ENCODE measurements at places on chromosomes 6 and 20.

DNA sequence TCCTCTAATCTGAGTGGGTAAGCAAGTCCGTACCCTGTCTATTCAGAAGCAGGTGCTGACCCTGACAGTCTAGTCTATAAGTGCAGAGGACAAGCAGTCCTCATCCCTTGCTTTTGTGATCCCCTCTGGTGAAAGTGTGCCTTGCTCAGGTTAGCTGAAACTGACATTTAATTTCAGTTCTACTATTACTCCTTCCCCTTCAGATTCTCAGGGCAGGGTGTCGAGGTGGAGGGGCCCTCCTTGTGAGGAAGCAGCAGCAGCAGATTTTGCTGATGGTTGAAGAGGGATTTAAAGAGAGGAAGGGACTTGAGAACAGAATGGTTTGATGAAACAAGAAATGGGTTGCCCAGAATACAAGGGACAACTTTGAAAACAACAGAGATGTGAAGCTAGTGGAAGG is 309.3 kb downstream of the CLIC5 start:
- DNase-seq: no peak

- DNase-seq: no peak
Observed at GRCh38 chr6:136963259-136963658, 41.2 kb downstream of the SLC35D3 start.

DNA sequence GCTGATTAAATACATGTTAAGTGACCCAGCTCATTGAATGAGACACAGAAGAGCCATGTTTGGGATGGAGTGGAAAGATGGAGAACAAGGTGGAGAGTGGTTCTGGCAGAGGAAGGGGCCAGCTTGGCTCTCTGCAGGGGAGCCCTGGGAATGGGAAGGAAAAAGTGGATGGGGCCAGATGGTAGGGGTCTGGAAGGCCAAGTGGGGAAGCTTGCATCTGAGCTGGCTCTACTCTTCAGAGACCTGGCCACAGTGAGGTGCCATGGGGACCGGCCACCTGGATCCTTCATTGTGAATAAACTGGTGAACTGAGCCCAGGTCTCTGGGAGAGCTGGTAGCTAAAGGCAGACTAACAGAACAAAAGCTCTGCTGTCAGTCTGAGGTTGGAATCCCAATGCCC is 48.9 kb upstream of the SIRPA start:
- no peak for DNase-seq

DNA sequence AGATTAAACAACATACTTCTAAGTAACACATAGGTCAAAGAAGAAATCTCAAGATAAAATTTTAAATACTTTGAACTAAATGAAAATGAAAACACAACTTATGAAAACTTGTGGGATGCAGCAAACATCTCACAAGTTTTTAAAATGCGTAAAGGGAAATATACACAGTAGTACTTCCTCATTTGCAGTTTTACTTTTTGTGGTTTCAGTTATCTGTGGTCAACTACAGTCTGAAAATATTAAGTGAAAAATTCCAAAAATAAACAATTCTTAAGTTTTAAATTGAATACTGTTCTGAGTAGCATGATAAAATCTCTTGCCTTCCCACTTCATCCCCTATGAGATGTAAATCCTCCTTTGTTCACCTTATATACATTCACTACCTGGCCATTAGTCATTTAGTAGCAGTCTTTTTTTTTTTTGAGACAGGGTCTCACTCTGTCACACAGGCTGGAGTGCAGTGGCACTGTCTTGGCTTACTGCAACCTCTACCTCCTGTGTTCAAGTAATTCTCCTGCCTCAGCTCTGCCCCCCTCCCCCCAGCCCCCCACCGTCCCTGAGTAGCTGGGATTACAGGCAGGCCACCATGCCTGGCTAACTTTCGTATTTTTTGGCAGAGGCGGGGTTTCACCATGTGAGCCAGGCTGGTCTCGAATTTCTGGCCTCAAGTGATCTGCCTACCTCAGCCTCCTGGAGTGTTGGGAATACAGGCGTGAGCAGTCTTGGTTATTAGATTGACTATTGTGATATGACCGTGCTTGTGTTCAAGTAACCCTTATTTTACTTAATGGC is 154.6 kb upstream of the AHI1 start:
- no peak for DNase-seq

DNA sequence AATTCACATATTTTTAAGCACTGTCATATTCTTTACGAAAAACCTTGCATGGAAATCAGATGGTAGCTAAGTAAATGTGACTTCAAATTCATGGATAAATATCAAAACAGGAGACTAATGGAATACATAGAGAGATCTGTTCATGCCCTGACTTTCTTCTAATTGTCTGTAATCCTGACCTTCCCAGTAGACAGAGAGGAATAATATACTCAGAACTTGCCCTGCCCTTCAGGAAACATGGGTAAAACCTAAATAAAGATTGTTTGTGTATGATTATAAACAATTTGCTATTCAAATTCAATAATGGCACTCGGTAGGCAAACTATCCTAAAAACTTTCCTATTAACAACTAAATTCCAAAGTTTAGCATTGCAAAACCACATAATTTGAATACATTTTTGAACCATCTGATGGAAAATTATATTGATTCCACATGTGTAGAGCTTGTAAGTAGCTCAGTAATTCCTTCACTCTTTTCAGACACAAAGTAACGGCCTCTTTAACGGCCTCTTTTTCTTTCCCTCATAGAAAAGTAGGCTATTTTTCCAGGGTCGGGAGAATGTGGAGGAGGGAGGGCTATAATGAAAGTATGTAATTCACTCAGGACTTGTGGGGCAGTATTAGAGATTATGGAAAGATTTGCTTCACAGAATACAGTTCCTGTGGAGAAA is 227.6 kb downstream of the ALDH8A1 start:
- DNase-seq: no peak

DNA sequence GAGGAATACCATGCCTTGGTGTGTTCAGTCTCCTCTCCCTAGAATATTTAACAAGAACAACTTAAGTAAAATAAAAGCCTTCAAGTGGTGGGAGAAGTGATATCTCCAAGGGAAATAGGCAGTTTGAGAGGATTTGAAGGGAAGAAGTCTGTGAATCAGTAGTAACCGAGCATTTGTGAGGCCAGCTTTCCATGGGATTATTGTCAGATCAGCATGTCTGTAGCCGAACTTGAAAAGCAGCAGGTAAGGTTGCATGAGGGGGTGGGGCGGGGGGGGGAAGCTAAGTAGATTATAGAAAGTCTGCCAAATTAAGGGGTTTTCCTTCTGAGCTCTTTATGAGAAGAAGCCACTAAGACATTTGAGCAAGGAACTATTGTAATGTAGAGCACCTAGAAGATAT is 92.6 kb downstream of the GRIK2 start:
- no peak for DNase-seq

GRCh38 chr6:153108315-153108714 is 22.8 kb downstream of the RGS17 start:
- no peak for DNase-seq

DNA sequence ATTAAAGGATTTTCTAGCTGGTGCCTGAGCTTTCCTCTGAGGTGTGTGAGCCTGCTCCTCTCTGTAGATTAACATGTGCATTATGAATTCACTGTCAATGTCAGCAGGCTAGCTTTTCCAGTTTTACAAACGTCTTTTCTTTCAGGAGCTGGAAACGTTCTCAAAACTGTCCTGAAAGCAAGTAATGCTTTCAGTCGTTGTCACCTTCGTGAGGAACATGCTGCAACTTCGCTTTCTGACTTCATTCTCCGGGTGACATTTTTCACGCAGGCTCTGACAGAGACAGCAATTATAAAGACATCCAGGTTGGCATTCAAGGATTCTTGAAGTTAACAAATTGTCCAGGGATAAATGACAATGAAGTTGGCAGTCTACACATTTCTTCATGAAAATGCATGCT is 671.5 kb downstream of the DHX35 start:
- DNase-seq: no peak

DNA sequence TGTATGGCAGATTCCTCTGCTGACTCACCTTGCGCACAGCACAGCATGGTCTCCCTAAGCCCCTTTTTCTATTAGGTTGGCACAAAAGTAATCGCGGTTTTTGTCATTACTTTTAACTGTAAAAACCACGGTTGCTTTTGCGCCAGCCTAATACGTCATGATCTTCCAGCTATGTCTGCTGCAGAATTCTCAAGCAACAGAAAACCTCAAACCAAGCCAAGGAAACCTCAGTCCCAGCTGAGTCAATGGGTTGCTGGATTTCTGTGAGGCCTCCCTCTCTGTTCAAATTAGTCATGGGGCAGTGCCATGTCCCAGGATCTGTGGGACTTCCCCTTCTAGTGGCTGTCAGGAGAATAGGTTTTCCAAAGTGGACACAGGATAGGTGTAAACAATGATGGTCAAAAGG is 15.7 kb upstream of the ENPP1 start:
- DNase-seq: no peak

GRCh38 chr6:18978337-18979128 is 591.4 kb downstream of the RNF144B start:
- DNase-seq: no peak

DNA sequence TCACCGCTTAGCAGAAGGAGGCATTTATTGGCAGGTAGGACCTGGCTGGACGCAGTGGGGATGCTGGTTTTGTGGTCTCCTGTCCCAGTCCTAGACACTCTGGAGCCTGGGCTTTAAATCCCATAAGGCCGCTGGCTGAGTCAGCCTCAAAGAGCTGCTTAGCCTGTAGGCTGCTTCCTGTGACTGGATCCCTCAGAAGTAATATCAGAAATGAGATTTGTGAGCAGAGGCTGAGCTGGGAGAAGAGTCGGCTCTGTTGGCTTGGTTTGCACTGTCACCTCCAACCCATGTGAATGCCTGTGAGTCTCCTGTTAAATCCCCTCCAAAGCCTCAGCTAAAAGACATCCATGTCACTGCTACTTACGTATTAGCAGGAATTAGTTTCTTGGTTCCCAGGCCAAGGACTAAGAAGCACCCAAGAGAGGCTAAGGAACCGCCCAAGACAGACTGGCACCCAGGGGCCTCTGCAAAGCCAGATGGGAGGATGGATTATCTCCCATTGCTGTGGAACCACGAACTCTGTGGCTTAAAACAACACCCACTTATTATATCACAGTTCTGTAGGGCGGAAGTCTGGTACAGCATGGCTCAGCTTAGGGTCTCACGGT is 289.4 kb downstream of the CDC5L start:
- DNase-seq: no peak

DNA sequence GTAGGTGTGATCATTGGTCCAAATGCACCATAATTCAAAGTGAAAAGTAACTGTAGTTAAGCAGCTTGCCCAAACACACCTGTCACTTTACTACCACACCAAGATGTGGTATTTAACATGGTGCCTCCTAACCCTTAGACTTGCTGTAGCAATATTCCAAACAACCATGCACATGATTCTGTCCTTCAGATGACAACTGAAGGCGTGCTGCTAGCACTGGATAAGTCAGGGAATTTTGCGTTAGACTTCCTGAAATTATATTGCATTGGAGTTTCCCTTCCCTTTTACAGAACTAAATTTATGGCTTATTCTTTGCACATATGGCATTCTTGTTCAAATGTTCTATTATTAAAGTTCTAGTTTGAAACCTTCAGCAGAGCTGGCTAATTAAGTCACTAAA is 106.2 kb downstream of the ARHGAP18 start:
- DNase-seq: no peak

DNA sequence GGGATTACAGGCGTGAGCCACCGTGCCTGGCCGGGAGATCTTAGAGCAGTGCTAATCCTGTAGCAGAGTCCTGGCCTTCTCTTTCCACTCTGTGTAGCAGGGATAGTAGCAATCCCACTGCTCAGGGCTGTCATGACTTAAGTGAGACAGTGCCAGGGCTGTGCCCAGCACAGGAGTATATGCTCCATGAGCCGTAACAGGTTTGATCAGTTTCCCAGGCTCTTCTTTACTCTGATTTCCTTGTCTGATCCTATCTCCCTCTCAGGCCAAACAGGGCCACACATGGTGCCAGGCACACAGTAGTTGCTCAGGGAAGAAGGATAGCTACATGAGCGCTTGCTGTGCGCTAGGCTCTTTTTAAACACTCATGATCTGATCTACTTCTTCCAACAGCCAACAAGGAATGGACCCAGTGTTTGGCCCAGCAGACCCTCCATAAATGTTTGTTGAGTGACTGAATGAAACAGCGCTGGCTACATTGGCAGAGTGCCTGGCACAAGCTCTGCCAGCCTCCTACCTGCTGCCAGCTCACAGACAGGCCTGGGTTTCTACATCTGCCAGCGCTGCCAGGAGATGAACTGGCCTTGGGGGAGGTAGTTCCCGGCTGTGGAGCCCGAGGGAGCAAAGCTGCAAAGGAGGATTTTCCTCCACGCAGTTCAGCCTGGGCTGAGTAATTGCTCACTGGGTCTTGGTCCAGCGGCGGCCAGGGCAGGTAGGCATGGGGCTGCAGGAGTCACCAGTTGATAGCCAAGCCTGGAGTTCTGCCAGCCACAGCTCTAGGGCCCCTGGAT is 36.9 kb downstream of the SNAI1 start:
- DNase-seq: no peak

DNA sequence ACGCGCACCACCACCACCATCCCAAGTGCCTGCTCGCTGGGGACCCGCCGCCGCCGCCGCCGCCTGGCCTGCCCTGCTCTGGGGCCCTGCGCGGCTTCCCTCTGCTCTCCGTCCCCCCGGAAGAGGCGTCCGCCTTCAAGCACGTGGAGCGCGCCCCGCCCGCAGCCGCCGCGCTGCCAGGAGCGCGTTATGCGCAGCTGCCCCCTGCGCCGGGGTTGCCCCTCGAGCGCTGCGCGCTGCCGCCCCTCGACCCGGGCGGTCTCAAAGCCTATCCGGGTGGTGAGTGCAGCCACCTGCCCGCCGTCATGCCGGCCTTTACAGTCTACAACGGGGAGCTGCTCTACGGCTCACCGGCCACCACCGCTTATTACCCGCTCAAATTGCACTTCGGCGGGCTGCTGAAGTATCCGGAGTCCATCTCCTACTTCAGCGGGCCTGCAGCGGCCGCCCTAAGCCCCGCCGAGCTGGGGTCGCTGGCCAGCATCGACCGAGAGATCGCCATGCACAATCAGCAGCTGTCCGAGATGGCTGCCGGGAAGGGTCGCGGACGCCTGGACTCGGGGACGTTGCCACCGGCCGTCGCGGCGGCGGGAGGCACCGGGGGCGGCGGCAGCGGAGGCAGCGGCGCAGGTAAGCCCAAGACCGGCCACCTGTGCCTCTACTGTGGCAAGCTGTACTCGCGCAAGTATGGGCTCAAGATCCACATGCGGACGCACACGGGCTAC is 7.2 kb downstream of the PRDM13 start:
- DNase-seq: no peak

DNA sequence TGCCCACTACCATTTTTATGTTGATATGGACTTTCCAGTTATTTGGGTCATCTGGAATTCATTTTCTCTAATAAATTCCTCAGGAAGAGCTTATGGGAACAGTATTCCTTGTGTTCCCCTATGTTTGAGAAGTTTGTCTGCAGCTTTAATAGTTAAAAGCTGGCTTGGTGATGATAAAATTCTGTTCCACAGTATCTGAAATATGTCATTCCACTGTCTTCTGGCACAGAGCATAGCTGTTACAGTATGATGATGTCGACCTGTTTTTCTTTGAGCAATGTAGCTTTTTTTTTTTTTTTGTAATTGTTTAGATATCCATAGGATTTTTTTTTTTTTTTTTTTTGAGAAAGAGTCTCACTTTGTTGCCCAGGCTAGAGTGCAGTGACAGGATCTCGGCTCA is 43.2 kb downstream of the NCOA3 start:
- no peak for DNase-seq

Data from stimulated activated CD8-positive, alpha-beta memory T cell treated with anti-CD3 and anti-CD28 coated beads, Interleukin-4, amount 100 ng/mL, for 4 hours (primary cell).